RCC 7860 (cell line): ENCODE measurements at places on chromosomes 3 and 15.
A peak's percentile ranks its signal among the peaks of the same experiment; 100 is the strongest.

DNA sequence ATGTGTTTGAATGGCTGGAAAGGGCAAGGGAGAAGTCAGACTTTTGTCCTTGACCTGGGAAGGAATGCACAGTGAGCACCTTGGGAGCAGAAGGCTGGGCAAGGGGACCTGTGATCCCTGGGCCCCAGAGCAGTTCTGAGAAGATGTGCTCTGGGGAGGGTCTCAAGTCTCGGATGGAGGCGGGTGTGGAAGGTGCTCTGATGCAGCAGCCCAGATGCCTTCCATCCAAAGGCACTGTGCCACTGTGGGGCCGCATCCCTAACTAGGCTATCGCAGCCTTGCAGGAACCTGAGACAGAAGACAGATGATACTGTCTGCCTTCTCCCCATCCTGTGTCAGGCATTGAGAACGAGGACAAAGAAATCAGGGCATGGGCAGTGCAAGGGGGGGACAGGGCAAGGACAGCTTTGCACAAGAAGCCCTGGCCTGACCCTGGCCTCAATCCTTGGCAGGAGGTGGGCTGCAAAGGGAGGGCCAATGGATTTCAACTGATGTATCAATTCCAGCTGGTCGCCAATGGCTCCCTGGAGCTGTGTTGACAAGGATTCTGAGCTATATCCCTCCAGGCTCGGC is 14.6 kb upstream of the PRKCD start:
- no peak for DNase-seq

- DNase-seq = no peak
These were observed 1.2 kb downstream of the YEATS2 start for GRCh38 chr3:183698756-183699155.

DNA sequence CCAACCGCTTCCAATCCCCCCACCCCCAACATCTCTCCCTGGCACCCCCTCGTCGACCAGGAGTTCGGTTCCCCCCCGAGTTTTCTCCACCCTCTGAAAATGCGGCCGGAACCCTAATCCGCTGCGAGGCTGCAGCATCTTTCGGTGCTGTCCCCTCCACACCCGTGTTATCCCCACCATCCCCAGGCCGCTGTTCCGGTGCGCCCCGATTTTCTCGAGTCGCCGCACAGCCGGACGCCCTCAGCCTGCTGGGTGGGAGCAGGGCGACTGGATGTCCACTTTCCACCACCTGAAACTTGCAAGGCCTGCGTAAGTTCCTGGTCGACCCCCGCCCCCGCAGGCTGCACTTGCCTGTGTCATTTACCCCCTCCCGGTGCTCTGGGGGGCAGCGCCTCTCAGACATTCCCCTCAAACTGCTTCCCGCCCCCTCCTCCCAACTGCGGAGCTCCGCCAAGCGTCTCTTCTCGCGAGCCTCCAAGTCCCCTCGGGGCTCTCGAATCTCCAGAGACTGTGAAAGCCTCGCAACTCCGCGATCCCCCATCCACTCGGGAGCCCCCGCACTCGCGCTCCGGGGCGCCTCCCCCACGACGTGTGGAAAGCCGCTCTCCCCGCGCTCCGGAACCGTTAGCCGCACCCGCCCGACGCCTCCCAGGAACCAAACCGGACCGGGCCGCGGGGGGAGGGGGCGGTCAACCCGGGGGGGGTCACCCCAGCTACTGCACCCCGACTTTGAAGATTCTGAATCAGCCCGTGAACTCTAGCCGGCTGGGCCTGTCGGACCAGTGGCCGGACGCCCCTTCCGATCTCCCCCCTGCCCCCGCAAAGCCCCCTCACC is 566 bp downstream of the ETV5 start:
- peak; percentile 24 for DNase-seq

GRCh38 chr3:116445311-116445841 is at the start of gene LSAMP:
LSAMP (minus strand) TSS chr3:116445487.
- no peak for DNase-seq

- DNase-seq = peak; percentile 47
These were observed 57.4 kb upstream of the TRAK1 start for GRCh38 chr3:42033741-42034140.

DNA sequence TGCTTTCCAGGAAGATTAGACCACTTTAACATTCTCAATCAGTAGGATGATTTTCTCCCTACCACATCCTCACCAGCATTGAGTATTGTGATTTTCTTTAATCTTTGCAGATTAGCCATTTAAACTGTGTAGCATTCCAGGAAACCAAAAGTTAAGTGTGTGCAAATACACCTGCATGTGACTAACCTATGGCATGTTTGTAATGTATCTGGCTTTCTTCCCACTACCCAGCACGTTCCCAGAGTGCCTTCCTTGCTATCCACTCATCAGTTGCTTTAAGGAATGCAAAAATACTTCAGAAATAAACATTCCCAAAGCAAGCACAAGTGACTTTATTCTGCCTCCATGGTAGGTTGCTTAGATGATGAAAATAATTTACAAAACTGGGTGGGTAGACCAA is 74.2 kb downstream of the ATG7 start:
- no peak for DNase-seq

- no peak for DNase-seq
These were observed 378.0 kb downstream of the LSAMP start for GRCh38 chr3:116067326-116067725.

GRCh38 chr15:91695799-91696198 is 157.7 kb upstream of the SLCO3A1 start:
- no peak for DNase-seq

GRCh38 chr3:125017406-125017805 is 38.4 kb downstream of the HEG1 start:
- DNase-seq = no peak

DNA sequence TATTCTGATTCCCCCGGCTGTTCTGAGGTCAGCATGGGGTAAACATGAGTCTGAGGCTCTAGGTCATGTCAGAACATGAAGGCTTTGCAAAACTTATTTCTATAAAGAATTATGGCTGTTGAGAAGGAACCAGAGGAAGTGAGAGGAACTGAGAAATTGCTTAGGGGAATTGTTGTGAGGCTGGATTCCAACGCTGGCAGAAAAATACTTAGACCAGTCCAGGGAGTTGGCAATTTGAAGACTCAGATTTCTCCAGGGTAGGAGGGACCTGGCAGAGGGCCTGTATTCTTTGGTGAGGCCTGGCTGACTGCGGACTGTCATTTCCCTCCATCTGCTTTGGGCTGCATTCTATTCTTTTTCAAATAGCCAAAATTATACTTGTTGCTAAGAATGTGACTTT is 155.5 kb downstream of the PLD1 start:
- DNase-seq = no peak

DNA sequence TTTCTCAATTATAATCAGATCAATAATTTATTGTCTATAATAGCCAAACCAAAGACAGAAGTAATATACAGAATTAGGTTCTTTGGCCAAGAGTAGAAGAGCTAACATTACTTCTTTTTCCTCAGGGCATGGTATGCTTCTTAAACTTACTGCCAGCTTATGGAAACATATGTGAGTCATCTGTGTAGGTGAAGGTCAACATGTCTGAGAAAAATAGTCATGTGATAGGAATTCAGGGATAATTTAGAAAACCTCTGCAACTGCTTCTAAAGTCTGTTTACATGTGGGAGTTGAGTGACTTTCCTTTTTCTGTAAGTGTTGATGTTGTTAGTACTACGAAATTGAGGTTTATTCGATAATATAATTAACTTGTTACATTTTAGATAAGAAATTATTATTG is 19.2 kb upstream of the MAP6D1 start:
- DNase-seq = peak; percentile 61

DNA sequence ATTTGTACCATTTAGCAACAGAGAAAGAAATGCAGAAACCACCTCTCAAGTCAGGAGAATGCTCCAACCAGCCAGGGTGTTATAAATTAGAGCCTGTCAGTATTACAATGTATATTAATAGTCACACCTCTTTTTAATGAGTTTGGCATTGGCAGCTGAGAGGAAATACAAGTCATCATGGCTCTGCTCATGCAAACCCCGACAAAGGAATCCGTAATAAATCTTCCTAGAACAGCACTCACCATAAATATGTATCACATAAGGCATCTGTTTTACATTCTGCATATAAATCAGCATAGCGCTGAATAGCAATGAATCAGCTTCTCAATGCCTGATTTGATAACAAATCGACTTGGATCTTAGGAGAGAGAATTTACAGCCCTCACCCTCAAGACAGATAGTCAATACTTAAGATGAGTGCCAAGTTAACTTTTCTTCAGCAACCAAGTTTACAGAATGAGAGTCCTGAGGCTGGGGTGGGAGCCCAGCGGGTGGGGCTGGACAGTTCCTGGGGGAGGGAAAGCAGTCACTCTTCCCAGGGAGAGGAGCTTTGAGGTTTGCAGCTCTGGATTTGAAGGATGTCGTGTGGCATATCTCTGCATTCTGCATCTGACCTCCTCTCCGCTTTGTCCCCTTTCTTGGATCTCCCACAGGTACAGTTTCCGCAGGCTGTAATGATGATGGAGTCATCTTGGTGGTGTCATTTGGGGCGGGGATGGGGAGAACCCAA is 1034.4 kb upstream of the NR2F2 start:
- DNase-seq = no peak

DNA sequence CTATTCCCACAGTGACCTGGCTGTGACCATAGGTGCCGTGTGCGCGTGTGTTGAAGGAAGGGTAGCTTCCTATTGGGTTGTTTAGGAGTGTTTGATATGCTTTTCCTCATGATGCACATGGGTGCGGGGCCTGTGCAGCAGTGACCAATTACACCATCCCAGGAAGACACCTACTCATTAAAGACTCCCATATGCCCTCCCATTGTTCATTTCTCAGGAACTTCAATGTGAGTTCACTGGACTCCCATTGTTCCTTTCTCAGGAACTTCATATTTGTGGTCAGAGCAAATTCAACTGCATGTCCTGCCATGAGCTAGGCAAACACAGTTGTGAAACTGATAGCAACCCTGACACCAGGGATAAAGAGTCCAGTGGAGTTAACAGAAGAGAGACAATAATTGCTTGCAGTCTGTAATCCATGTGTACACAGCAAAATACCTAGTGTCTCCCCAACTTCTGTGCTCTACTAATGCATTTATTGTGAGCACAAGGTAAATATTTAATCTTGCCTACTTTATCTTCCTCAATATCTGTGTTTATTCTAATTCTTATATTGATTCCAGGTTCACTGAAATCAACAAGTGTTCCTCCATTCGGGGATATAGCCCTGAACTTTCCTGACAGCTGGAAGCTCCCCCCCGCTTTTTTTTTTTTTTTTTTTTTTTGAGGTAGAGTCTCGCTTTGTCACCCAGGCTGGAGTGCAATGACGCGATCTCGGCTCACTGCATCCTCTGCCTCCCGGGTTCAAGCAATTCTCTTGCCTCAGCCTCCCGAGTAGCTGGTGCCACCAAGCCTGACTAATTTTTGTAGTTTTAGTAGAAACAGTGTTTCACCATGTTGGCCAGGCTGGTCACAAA is 57.5 kb upstream of the GCNT3 start:
- peak; percentile 39 for DNase-seq

DNA sequence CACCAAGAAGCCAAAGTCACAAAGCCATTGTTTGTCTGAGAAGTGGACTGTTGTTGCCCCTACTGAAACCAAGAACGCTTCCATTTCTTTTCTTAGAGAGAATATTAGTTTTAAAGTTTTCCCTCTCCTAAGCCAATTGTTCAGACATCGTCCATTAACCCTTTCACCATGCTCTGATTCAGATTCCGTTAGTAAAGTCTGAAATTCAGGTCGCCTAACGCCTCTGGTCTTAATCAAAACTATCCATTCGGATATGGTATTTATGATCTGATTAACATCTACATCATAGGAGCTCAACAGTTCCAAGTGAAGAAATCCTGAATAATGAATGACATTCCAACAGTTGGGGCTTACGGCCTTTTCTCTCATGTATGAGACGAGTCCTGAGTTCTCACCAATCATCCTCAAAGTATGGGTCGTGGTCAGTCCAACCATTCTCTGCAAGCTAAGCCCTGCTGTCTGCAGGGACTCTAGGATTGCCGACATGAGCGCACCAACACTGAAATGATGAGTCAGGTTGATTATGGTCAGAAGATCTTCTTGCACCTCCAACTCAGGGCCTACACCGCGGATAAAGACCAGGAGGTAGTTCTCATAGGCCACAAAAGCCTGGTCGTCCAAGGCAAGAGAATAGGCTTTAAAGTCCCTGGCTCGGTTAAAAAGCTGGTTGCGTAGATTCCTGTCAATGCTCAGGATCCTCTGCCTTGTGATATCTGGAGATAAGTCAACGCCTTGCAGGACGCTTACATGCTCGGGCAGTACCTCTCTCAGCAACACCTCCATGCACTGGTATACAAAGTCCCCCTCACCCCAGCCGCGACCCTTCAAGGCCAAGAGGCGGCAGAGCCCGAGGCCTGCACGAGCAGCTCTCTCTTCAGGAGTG is 767 bp downstream of the EPM2AIP1 start:
- peak; percentile 33 for DNase-seq

DNA sequence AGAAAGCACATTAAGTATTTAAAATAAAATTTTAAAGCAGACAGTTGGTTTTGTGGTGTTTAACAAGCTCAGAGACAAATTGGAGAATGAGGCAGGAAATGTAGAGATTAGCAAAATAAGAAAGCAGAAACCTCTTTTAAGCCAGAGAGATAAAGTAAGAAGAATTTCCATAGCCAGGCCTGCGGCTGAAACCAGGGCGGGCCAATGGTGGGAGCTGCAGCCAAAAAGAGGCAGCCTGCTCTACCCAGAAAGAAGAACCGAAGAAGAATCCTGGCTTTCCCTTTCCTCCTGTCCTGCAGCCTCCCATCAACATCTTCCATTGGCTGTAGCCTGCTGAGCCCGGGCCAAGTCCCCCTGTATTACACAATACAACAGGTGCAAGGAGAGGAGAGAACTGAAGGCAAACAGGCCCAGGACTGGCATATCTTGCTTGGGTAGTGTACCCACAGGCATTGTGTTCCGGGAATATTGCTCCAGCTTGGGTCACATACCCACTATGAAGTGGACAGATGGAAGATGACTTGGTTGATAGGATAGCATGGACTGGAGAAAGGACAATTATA is 11.5 kb upstream of the TFG start:
- no peak for DNase-seq

DNA sequence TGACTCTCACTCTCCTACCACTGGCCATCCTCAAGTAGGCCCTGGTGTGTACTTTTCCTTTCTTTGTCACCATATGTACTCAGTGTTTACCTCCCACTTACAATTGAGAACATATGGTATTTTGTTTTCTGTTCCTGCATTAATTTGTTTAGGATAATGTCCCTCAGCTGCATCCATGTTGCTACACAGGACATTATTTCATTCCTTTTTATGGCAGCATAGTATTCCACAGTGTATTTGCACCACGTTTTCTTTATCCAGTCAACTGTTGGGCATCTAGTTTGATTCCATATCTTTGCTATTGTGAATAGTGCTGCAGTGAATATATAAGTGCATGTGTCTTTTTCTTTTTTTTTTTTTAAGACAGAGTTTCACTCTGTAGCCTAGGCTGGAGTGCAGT is 126.2 kb downstream of the GALK2 start:
- no peak for DNase-seq

DNA sequence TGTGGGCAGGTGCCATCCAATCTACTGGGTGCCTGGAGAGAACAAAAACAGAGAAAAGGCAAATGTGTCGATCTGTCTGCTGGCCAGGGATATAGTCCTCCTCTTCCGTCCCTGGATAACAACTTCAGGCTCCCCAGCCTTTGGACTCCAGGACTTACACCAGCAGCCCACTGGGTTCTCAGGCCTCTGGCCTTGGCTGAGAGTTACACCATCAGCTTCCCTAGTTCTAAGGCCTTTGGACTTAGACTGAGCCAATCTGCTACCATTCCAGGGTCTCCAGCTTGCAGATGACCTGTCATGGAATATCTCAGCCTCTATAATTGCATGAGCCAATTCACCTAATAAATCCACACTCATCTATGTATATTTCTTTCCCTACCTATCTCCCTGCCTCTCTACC is 460.9 kb upstream of the ADAMTS9 start:
- DNase-seq = no peak

- DNase-seq = peak; percentile 9
These were observed 333.0 kb upstream of the SATB1 start for GRCh38 chr3:18758047-18758704.

GRCh38 chr3:179146911-179147513 is 1.1 kb upstream of the PIK3CA start:
- DNase-seq = peak; percentile 50
